Activated CD4-positive, alpha-beta T cell treated with anti-CD3 and anti-CD28 coated beads, Interleukin-2, amount 50 U/mL, for 4 hours (primary cell): ENCODE measurements at places on chromosomes 5 and 9.

DNA sequence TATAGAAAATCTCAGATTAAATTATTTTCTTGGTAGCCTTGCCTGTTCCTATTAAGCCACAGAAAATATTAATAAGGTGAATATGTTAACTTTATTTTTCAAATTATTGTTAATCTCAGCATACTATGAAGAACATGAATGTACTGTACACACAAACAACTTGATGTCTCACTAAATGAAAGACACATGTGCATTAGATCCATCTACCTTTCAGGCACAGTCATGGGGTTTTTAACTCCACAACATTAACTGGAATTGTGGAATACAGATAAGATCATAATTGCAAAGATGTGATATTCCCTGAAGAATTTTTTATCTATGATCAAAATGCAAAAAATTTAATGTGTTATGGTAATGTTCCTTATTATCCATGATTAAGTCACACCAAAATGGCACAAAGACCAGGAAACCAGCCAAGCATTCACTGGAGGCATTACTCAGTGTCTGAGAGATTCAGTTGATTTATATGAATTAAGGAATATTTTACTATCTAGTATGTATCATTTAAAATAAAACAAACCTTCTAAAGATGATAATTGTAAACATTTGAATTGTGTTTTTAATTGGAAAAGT is 150.0 kb upstream of the VCAN start:
- DNase-seq: no peak

DNA sequence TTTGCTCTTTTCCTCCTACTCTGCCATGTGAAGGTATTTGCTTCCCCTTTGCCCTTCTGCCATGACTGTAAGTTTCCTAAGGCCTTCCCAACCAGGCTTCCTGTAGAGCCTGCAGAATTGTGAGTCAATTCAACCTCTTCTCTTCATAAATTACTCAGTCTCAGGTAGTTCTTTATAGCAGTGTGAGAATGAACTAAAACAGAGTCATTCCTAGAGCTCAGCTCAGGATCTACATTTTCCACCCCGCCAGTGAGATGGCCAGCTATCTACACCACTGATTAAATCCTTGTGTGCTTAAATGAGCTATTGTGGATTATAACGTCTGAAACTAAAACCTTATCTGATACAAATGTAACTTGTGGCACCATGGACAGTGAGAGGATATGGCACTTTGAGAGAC is 55.0 kb downstream of the FRMD3 start:
- DNase-seq: no peak

DNA sequence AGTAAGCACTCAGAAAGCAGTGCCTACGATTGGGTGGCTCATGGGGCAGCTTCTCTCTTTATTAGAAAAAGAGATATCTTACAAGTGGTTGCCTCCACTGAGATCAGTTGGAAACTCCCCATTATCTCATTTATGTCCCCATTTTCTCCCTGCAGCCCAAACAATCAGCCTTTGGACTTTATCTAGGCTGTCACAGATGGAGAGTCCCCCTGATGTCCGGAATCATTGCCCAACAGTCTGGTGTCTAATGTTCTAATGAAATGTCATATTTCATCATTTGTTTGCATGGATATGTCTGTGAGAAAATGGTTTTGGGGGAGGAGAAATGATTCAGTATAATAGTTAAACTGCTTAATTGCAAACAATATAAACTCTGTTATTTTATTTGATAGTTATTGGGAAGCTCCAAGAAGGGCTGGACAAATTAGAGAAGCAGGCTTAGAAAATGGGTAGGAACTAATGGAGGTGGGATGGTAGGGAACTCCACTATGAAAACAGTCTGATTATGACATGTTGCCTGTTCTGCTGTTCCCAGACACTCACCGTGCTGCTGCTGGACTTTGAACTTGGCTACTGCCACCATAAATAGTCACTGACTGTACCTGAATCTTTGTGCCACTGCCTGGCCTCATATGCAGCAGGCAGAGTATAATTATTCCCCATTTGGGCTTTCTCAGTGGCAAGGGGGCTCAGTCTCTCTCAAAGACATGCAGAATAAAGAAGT is 38.3 kb upstream of the SMAD5 start:
- no peak for DNase-seq

DNA sequence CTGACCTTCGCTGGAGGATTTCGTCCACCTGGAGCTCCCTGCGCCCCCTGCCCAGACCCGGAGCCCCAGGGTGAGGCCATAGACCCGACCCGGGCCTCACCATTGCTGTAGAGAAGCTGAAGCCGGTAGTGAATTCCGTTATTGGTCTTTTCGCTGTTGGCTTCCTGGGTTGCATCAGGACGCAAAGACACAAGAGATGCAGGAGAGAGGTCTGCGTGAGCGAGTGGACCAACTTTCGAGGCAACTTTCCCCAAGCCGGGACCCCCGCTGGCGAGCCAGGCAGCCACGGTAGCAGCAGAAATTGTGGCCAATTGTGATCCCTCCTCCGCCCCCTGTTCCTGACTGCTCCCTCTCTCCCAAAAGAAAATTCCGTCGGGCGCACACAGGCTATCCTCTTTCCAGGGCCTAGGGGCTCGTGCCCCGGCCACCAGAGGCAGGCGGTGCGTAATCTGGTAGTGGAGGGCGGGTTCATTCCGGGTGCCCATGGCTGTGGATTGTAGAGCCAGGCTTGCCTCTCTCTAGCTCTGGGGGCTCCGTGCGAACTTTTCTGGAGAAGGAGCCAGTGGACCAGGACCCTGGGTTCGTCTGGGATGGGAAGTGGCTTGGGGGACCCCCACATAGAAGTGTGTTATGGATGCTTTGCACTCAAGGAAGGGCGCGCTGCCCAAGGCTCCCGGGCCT is 3.3 kb downstream of the EBF1 start:
- DNase-seq: no peak

- DNase-seq: no peak
Measured at GRCh38 chr9:136697821-136698526, 10.7 kb upstream of the AGPAT2 start.

GRCh38 chr5:58107704-58108103 is 352.2 kb downstream of the PLK2 start:
- DNase-seq: no peak

DNA sequence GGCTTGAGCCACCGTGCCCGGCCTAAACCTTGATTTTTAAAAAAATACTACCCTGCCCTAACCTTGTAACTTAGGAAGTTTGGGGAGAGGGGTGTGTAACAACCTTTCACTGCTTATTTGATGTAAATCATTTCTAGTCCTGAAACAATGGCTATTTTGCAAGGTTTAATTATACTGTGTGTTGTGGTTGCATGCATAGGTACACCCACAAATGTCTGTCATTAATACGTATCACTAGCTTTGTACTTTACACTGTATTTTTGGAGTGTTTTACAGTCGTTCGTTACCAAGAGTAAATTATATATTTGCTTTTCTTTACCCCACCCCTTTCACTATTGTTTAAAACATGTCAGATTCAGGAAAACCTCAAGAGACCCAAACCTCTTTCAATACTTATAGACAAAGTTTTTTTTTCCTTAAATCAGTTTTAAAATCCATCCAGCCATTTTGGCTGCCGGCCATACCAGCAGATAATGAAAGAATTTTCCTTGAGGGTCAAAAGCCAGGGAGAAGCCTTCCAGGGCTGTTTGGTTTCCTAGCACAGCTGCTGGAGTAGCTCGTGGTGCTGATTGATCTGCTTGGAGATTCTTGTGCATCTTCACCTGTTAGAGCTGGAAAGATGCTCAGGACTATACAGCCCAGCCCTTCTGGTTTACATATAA is 50.7 kb downstream of the DOCK8 start:
- no peak for DNase-seq

GRCh38 chr5:78791501-78792100 is 143.0 kb upstream of the LHFPL2 start:
- DNase-seq: no peak

GRCh38 chr5:147065071-147065470 is 169.8 kb upstream of the STK32A start:
- DNase-seq: no peak

- no peak for DNase-seq
Measured at GRCh38 chr9:113564498-113565237, 101.1 kb downstream of the RGS3 start.

GRCh38 chr9:14870090-14870489 is 40.1 kb downstream of the FREM1 start:
- DNase-seq: no peak

GRCh38 chr5:6505416-6505755 is 56.7 kb downstream of the UBE2QL1 start:
- no peak for DNase-seq

- no peak for DNase-seq
Measured at GRCh38 chr5:175124251-175124813, 319.6 kb downstream of the DRD1 start.

DNA sequence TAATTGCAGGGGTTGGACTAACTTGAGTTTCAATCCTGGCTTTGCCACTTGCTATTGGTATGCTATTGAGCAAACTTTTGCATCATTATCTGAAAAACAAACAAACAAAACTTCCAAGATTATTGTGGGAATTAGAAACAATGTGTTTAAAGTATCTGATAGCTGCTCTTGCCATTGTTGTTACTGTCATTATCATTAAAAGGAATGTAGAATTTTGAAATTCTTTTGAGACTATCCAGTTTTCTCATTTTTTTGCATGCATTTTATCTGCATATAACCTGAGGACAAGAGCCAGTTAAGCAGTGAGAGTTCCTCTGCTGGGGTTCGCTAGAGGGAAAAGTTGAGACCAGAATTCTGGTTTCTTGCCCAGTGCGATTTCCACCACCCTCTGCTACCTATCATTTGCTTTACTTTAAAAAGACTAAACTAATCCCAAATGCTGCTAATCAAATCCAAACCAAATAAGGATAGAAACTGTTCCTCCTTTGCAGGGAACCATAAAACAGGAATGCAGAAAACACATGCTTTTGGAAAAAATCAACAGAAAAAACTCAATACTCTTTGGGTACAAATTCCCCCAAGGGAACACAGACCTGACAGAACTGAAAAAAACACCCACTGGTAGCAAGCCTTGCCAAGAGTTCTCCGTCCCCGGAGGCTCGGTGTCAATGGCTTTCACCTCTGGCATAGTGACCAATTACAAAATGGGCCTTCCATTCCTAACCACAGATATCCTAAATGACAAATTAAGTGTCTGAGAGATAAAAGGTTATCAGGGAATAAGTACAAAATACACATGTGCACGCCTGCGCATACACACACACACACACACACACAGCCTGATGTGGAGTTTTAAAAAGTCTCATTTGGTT is 373.7 kb downstream of the ARL15 start:
- no peak for DNase-seq

DNA sequence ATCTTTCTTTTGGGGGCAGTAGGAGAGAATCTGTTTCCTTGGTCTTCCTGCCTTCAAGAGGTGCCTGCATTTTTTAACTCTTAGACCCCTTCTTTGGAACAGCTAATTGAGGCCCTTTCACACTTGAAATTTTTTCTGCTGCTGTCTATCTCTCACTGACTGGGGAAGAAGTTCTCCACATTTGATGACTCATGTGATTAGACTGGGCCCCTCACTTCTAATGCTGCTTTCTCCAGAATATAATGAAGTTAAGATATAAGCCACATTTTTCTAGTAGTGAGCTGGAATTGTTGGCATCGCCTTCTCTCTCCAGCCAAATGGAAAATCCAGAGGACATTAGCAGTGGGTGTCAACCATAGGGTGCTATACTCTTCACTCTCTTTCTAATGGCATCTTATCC is 12.4 kb downstream of the ZNF474 start:
- DNase-seq: no peak

DNA sequence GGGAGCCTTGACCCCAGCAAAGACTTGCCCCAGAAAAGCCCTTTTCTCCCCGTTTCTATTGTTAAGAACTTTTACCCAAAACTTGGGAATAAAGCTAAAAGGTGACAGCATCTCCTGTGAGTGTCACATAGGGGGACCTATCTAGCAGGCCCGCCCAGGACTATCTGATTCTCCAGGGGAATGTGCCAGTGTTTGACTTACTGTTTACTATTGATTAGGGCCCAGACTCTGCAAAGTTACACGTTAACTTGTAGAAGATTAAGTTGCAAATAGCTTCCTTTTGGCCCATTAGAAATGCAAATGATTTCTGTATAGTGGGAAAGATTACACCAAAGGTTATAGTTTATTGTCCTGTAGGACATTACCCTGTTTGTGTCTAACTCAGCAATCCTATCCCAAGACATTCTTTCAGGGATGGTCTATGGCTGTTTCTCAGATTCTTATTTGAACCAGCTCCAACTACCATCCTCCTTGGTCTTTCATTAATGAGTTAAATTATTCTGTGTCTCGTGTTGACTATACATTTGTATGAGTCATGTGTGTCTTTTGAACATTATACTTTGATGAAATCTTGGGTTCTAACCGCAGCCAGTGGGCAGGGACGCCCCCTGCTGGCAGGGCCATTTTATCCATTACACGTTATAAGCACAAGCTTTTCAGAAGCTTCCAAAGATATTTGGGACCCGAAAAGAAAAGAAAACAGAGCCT is 60.7 kb downstream of the HRH2 start:
- peak; percentile 69 for DNase-seq

DNA sequence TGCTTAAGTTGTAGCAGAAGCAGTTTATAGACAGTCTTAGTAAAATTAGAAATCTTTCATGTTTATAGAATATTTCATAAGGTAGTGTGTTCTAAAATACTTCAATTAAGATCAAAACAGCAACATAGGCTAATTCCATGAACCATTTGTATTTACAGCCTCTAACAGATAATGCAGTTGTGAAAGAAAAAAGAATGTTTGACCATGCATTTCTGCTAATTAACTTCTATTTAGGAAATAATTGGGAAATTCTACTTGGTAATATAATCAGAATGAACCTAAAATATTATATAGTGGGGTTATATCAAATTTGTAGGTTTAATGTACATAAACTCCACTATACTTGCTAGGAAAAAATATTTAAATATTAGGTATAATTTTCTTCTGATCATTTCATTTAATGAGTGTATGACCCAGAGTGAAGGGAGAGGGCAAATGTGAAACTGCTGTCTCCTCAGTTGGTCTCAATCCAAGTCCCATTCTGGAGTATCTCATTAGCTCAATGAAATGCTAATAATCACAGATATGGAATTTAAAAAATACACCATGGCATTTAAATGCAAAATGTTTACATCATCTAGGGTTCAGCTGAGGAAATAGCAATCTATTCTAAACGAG is 34.9 kb downstream of the ALDH1A1 start:
- no peak for DNase-seq

GRCh38 chr5:74957029-74957784 is 91.0 kb upstream of the FAM169A start:
- no peak for DNase-seq

- DNase-seq: no peak
Measured at GRCh38 chr9:137433349-137433915, 7.7 kb downstream of the ENTPD8 start.
